ENCODE measurements at places on chromosomes 4 and X.
A peak's percentile ranks its signal among the peaks of the same experiment; 100 is the strongest.

DNA sequence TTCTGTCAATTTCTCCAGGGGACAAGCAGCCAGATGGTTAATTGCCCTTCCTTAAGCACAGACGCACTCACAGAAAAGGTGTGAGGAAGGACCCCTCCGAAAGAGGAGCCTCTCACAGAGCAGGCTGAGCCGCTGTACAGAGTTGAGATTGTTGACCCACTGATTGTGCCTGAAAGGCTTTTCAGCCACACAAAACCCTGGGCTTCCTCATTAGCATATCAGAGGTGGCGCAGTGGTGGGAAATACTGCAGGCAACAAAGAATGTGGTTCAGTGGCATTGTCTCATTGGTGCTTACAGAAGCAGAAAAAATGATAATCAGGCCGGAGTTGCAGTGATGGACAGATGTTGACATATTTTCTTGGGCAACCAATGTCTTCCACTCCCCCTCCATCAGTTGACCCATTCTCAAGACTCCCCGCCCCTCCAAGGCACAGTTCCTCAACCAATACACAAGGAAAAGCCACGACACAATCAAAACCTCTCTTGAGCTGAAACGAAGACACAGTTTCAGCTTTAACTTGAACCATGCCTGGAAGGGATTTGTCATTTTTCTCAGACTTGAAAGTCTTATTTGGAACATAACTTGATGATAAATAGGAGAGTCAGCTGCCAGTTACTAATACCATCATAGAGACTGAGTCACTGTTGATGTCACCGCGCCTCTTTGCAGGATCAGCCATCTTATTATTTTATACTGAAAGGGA, 53.1 kb downstream of the ATXN3L start:
- no peak for DNase-seq

- no peak for DNase-seq
Observed at GRCh38 chrX:121782544-121782943, 735.1 kb downstream of the GLUD2 start.

DNA sequence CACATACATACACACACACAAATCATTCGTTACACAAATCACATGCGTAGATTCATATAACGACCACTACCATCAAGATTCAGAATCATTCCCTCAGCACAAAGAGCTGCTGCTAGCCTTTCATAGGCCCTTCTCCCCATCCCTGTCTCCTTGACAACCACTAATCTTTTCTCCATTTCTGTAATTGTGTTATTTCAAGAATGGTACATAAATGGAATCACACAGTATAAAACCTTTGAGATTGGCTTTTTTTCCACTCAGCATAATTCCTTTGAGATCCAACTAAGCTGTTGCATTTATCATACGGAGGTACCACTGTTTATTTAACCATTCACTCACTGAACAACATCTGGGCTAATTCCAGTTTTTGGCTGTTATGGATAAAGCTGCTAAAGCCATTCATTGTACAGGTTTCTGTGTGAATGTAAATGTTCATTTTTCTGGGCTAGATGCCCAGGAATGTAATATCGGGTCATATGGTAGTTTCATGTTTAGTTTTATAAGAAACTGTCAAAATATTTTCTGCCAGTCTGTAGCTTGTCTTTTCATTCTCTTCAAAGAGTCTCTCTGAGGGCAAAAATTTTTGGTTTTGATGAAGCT, 64.1 kb downstream of the USP11 start:
- no peak for DNase-seq

- no peak for DNase-seq
Observed at GRCh38 chrX:9759337-9759736, 6.3 kb downstream of the GPR143 start.

GRCh38 chr4:143127621-143128020, 57.1 kb upstream of the USP38 start:
- no peak for DNase-seq

- peak; percentile 34 for DNase-seq
Observed at GRCh38 chrX:103918571-103919269, 43.7 kb upstream of the TMSB15B start.

- no peak for DNase-seq
Observed at GRCh38 chr4:187125062-187125461, 401.4 kb upstream of the FAT1 start.

Measured in activated T-helper 9 cell treated with anti-CD3 and anti-CD28 coated beads, Interleukin-2, amount 50 U/mL, for 16 hours (primary cell).